ENCODE measurements at places on chromosomes 2 and 18.

- no peak for DNase-seq
These were observed 286.5 kb upstream of the SYT4 start for GRCh38 chr18:43563780-43564179.

- DNase-seq = no peak
These were observed 26.0 kb downstream of the SOS1 start for GRCh38 chr2:39094717-39095363.

GRCh38 chr18:55012008-55012407 is 52.7 kb upstream of the CCDC68 start:
- DNase-seq = no peak

GRCh38 chr2:172087207-172087779 is 2.0 kb downstream of the DLX1 start:
- no peak for DNase-seq

DNA sequence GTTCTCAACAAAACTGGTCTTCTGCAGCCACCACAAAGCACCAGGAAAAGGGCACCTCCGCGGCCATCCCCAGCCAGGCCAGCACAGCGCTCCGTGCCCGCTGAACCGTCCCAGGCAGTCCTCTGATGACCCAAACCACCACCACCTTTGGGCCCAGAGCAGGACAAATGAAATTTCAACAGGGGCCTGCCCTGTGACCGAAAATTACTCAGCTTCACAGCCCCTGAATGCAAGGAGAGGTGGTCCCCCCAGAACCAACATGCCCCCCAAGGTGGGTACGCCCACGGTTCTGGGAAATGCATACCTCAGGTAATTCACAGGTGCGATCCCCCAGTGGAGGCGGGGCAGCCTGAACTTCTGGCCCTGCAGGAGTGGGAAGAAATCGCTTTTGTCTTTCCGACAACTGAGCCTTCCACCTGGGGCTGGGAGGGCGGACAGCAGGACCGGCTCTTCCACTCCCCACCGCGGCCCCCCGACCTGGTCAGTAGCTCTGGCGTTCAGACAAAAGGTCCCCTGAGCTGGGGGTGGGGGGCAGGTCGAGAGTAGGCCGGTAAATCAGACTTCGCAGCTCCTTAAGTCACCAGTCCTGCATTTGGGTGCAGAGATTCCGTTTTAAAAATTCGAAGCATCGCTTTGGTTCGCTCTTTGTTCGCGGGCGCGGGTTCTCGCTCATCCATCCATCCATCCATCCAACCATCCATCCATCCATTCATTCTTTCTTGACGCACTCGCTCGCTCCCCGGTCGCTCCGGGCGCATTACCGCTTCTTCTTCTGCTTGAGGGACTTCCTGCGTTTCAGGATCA is 1.4 kb downstream of the ARL4C start:
- no peak for DNase-seq

- DNase-seq = no peak
These were observed 92.7 kb downstream of the NCKAP5 start for GRCh38 chr2:133475610-133476009.

Data from NK-92 treated with Interleukin-12 subunit alpha and Interleukin-12 subunit beta, amount 100 ng/mL, for 24 hours (cell line).